ENCODE measurements at places on chromosomes 2 and 18. TPM values are rescaled to one million over a fixed set of nuclear protein-coding genes. Genes with fewer than 3 reads are reported as not detected.

Gene KIDINS220
- 60.3 TPM for total RNA-seq

Gene SFT2D3
- total RNA-seq, result 18.8 TPM

Gene SP5
- 3.5 TPM for total RNA-seq

Gene ALPI
- not detected for total RNA-seq

Gene COL3A1
- total RNA-seq, result 13.2 TPM

DNA sequence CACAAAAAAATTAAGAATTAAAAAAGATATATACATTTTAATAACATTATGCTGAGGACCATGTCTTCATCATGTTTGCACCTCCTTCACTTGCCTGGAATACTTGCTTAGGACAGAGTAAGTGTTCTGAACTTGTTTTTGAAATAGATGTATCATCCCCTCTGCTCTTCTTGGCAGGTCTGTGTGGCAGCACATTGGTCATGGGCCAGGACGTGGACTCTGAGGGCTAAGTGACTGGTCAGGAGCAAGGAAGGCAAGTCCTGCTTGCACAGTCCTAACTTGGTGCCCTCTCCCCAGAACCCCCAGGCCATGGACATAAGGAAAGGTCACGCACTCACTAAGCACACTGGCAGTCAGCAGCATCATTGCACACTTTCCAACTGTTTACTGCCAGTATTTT lies 95.8 kb downstream of the PTPRM start:
- no peak for DNase-seq

- DNase-seq, result no peak
Measured at GRCh38 chr2:36411962-36412444, 56.4 kb downstream of the CRIM1 start.

GRCh38 chr2:241939541-241939940 lies 70.0 kb downstream of the RTP5 start:
- DNase-seq, result no peak

GRCh38 chr18:36688020-36688965 lies 140.5 kb downstream of the TPGS2 start:
- peak; percentile 70 for DNase-seq

DNA sequence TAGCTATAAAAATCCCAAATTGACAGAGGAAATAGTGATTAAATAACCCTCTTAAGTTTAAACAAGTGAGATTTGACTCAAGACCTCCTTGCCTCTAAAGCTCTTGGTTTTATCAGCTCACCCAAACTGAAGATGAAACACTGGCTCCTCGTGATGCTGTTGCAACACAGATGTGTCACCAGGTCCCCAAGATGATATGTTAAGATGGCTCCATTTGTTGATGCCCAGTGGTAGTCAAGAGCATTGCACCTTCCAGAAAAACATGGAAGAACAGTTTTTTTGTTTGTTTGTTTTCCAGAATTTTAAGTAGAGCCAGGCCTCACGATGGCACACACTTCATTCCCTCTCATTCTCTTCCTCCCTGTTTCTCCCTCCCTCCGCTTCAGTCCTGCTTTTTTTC lies 399.8 kb downstream of the TXNL1 start:
- DNase-seq, result no peak

- DNase-seq, result no peak
Measured at GRCh38 chr2:197713271-197713670, 8.1 kb downstream of the MARS2 start.

- no peak for DNase-seq
Measured at GRCh38 chr2:114579542-114579941, 137.1 kb downstream of the DPP10 start.

- no peak for DNase-seq
Measured at GRCh38 chr18:24546307-24546706, 85.9 kb downstream of the HRH4 start.

All from neural crest cell (in vitro differentiated cells).